ENCODE measurements at places on chromosomes 2 and 18.

DNA sequence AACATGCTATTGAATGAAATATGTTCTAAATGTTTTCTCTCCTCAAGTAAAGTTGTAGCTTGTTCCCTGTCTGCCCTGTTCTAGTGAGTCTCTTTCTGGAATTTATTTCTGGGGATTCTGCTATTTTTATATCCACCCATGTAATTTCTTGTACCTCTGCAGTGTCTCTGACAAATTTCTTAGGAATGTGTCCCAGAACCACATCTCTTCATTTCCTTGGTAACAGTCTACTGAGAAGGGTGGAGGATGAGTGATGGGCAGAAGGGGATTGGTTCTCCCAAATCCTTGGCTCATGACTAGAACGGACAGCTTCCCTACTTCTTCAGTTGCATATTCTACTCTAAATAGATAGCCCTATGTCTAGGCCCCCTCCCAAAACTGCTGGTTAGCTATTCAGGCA is 490.6 kb upstream of the LINC00305 start:
- no peak for DNase-seq

DNA sequence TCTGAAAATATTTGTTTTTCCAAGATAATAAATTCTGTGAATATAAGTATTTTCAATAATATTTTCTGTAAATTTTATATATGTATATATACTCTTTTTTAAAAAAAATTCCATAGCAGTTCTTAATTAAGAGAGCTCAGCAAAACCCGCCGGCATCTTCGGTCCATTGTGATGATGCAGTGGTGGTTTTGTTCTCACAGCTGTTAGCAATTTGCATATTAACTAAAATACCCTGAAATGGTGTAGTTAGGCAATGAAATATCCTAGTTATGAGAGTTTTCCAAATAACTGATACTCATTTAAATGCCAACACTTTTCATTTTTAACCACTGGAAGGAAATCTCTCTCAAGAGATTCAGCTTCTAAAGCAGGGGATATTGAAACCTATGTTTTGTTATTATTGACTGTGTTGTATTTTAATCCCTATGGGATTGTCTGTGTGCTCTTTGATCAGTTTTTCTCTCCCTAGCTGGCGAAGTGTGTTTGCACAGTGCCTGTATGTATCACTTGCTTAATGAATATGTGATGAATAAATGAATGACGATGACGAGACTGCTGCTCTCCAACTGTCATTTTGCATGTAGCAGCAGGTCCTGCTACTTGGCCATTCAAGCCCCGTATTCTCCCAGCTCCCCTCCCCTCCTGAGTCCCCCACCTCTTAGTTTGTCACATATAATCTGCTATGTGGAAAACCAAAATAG is 42.4 kb downstream of the PSMG2 start:
- DNase-seq: no peak

GRCh38 chr2:45166229-45166890 is 157.1 kb upstream of the SIX2 start:
- DNase-seq: no peak

DNA sequence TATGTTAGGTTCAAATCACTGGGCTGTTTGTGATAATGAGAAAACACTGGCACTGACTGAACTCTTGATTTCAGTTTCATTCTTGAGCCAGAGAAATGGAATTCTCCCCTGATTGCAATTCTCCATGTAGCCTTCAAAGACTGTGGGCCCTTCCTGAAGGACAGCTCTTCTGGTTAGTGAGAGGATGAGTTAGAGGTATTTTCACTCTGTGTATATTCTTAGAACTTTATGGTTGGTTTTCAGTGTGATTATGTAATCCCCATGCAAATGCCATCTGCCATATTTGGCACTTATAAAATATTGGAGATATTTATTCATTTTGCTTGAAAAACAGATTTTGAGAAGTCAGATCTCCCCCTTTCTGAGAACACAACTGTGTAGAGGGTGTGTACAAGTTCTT is 323.7 kb downstream of the SLC4A3 start:
- no peak for DNase-seq

DNA sequence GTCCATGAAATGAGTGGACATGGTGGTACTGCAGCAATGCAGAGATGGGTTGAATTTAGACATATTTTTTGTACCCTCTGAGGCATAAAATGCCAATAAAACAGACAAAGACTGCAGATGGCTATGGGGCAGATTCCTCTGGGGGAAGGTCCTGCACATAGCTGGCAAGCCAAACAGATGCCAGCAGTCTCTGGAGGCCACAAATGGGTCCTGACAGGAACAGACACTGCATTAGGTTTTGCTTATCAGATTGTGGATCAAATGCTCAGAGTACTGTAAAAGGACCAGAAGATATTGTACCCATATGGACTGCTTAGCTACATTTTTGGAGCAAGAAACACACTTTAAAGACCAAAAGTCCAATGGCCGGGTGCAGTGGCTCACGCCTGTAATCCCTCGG is 40.9 kb upstream of the ORC2 start:
- DNase-seq: no peak

- DNase-seq: no peak
Measured at GRCh38 chr2:160326786-160327185, 126.7 kb upstream of the ITGB6 start.

GRCh38 chr2:188977317-188977716 is 3.1 kb downstream of the COL3A1 start:
- DNase-seq: no peak

Measured in GM23338 (cell line).